ENCODE measurements at places on chromosomes 13 and 19. TPM values are rescaled to one million over a fixed set of nuclear protein-coding genes. Genes with fewer than 3 reads are reported as not detected.

SSC5D gene
- total RNA-seq, result 1.3 TPM

ZSCAN1 gene
- not detected for total RNA-seq

ERF gene
- total RNA-seq, result 117 TPM

LRCH1 gene
- 16.5 TPM for total RNA-seq

GEMIN7 gene
- 30.3 TPM for total RNA-seq

PALM gene
- 24.2 TPM for total RNA-seq

TEX29 gene
- total RNA-seq, result not detected

SRRM5 gene
- total RNA-seq, result 0.32 TPM

NANOS3 gene
- total RNA-seq, result 4.4 TPM
